ENCODE measurements at places on chromosomes 6 and 20. TPM values are rescaled to one million over a fixed set of nuclear protein-coding genes. Genes with fewer than 3 reads are reported as not detected.
A peak's percentile ranks its signal among the peaks of the same experiment; 100 is the strongest.

The SIRPD gene
- not detected for total RNA-seq

The KCNK17 gene
- total RNA-seq, result not detected

The MRAP2 gene
- total RNA-seq, result not detected

The GSTA2 gene
- total RNA-seq, result not detected

The HSPA12B gene
- total RNA-seq, result not detected

The KHDC1L gene
- not detected for total RNA-seq

The FLRT3 gene
- total RNA-seq, result not detected

- DNase-seq, result no peak
Observed at GRCh38 chr20:22449188-22449973, 135.0 kb downstream of the FOXA2 start.

DNA sequence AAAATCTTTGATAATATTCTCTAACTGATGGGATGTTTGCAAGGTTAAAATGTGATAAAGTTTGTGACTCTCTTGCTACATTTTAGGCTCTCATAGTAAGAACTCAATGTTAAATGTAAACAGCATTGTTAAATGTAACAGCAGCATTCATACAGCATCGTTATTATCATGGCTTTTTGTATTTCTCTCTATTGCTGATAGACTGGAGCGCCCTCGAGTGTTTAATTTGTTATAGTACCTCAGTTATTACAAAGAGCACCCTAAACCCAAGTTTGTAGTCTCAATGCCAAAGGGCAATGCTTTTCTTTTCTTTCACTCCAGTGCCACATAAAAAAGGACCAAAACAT, 14.9 kb upstream of the TTPAL start:
- DNase-seq, result no peak

- no peak for DNase-seq
Observed at GRCh38 chr6:152529369-152529768, 107.8 kb downstream of the SYNE1 start.

DNA sequence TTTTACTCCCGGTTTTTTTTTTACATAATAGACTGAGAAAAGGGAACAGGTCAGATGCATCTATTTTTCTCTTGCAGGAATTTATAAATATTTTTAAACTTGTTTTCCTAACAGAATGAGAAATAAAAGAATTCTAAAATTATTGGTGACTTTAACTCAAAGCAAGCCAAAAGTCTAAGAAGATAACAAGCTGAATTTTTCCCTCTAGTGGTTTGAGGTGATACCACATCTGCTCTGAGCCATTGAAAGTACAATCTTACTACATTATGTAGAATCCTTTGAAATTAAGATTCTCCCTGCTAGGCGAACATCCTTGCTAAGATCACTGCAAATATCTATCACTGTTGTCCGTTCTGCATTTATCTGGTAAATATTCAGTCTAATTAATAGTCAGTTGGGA, 10.7 kb upstream of the STMND1 start:
- DNase-seq, result no peak

GRCh38 chr6:139114746-139115145, 20.1 kb upstream of the HECA start:
- DNase-seq, result no peak

DNA sequence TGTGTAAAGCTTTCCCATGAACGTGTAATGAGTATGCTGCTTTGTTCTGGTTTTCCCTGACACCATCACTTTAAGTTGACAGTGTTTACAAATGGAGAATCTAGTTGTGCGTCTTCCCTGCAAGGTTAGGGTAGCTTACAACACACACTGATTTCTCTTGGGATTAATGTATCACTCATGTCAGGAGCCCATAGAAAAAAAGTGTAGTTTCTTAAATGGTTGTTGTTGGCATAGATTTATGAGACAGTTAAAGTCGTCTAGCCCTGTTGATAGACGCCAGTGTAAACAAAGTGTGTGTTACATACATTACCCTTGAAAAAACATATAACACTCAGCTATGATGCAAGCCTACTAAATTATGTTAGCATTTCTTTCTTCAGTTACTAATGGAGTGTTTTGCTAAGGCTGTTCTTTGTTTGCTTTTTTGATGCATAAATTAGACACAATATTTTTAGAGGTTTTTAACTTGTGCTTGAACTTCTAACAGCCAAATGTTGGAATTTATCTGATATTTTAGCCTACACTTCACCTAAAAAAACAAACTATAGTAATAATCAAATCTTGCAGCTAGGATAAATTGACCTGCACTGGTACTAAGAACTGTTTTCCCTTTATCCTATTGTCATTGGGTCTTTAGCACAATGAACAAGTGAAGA, 88.6 kb downstream of the RNF217 start:
- DNase-seq, result no peak

DNA sequence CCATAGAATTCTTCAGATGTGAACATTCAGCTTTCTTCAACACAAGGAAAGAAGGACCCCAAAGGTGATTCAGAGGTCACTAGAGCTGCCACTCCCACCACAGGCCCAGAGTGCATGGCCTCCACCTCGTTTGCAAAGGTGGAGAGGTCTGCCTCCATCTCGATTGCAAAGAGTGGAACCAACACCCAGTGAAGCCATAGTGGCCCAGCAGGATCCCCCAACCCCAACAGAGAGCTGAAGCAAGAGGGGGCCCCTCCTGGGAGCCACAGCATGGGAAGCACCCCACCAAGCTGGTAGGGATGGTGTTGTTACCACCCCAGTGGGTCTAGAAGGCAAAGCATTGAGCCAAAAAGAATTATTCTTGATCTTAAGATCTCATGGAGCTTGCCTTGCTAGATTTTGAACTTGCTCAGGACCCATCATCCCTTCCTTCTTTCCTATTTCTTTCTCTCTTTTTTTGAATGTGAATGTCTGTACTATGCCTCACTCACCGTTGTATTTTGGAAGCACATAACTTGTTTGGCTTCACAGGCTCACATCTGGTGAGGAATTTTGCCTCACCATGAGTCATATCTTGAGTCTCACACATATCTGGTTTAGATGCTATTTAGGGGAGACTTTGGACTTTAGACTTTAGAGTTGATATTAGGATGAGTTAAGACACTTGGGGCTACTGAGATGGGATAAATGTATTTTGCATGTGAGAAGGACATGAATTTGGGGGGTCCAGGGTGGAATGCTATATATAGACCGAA, 119.2 kb downstream of the ANKRD60 start:
- no peak for DNase-seq

- no peak for DNase-seq
Observed at GRCh38 chr6:148285205-148285604, 57.4 kb upstream of the SASH1 start.

DNA sequence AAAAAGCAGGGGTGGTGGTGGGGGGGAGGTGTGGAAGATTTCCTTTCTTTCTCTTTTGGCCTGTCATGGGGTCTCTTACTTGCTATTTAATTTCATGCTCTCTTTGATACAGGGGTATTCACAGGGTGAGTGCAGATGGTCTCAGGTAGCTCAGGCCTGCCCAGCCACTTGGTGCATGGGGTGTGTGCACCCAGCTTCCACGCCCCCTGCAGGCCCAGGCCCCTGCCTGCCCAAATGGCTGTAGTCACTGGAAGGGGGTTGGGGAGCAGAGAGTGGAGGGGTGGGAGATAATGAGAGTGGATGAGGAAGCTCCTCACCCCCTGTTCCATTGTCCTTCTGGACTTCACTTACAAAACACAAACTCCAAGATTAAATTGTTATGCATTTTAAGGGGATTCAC, 133.6 kb upstream of the SGK1 start:
- DNase-seq, result no peak

GRCh38 chr6:122736163-122736562, 43.4 kb upstream of the FABP7 start:
- DNase-seq, result no peak

GRCh38 chr20:6703047-6703446, 64.4 kb upstream of the BMP2 start:
- DNase-seq, result no peak

GRCh38 chr20:22918286-22918983, 116.7 kb upstream of the SSTR4 start:
- DNase-seq, result no peak

DNA sequence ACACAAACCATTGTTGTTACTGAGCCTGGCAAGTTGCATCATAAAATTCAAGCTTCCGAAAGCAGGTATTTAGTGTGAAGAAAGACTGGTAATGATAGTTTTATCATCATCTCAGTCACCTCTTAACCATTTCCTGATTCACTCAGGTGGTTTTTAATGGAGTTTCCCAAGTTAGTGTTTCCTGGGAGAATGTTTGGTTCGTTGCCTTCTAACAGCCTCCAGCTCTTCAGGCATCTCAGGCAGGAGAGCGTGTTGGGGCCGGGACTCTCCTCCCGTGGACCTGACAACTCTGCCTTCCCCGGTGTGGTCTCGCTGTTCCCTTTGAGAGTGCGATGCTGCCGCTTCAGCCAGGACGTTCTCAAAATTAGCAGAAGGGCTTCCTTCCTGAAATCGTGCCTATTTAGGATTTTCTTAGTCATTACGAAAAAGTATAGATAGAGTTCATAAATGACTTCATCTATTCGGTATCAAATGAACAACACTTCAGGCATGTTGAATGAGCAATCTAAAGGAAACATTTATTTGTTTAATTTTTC, 105.0 kb upstream of the QKI start:
- no peak for DNase-seq

GRCh38 chr6:129331450-129332138, 378.4 kb downstream of the ARHGAP18 start:
- no peak for DNase-seq

DNA sequence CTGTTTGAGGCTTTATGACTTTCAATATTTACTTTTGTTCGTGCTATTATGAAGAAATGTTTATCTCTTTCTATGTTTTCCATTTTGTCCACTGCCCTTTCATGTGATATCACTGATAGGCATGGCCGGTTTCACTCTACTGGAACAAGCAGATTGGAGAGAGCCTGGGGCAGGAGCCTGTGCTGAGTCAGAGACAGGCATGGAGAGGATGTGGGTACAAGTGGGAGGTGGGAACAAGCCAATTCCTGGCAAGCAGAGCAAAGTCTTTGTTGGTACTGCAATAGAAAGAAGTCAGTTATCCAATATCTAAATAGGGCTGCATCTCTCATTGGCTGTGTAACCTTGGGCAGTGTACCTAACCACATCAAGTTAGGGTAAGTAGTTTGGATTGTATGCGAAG, 545.6 kb upstream of the MAP3K7 start:
- DNase-seq, result no peak

DNA sequence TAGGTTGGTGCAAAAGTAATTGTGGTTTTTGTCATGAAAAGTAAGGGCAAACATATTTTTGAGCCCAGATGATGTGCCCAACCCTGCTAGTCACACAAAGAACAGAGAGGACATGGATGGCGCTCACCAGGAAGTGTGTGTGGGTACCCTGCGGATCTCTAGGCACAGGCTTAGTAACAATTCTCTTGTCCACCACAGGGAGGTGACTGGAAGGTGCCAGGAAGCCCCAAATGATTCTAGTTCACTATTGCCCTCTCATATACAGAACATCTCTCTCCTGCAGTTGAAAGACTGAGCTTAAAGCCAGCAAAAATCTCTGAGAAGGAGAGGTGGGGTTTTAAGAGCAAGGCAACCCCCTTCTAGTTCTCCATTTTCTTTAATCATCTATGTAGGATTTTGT, 272.1 kb upstream of the TAB2 start:
- peak; percentile 45 for DNase-seq

DNA sequence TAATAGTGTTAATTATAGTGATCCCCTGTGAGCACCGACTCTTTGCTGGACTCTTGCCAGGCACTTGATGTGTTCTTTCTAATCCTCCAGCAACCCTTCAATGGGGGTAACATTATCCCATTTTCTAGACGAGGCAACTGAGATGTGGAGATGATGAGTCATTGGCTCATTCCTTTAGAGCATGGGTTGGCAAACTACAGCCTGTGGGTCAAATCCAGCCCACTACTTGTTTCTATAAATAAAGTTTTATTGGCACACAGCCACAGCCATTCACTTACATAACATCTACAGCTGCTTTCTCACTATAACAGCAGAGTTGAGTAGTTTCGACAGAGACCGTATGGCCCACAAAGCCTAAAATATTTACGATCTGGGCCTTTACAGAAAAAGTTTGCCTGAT, 249.5 kb upstream of the KCNG1 start:
- no peak for DNase-seq

GRCh38 chr6:139940741-139941729, 566.6 kb upstream of the CITED2 start:
- DNase-seq, result no peak

DNA sequence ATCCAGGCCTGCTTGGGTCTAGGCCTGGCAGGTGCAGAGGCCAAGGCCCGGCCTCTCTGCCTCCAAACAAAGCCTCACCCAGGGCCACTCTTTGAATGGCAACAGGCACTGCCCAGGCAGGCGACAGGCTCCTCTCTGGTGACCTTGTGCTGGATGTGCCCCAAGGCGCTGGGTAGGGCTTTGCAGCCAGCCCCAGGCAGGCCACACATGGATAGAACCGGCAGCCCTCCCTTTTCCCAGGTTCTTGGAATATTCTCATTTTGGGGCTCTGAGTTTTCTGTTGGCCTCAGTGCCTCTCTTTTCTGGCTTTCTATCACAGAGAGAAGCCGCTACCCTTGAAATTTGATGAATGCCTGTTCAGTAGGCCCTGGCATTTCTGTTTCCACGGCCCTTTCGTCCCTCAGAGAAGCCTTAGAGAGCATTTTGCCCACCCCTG, 18.9 kb downstream of the PKIG start:
- no peak for DNase-seq

DNA sequence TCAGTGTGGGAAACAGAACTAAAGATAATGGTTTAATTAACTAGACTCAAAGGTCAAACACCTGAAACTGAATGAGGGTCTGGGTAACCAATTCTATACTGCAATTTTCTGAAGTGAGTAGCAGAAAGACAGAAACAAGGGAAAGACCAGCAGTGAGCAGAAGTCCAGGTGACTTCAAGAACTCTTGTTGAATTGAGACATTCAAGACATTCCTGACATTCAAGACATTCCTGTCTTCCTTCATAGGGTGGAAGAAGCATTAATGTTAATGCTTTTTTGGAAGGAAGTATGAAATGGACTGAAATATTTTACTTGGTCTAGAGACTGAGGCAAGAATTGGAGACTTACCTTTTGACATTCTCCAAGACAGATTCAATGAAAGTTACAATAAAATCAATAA, 529.9 kb upstream of the MMS22L start:
- no peak for DNase-seq

DNA sequence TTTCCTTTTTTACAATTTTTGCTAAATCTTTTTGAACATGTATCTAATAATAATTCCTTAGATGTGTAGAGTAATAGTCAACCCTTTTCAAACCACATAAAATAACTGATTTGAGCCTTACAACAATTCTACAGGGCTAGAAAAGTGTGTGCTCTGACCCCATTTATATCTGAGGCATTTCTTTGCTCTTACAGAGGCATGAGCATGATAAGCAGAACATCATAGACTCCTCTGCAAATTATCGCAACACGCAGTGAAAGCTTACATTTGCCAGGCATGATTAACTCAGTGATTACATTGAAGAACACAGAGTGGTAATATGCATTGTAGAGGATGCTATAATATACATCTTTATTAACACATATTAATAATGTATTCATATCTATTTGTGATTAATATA, 120.4 kb downstream of the SIM1 start:
- no peak for DNase-seq

DNA sequence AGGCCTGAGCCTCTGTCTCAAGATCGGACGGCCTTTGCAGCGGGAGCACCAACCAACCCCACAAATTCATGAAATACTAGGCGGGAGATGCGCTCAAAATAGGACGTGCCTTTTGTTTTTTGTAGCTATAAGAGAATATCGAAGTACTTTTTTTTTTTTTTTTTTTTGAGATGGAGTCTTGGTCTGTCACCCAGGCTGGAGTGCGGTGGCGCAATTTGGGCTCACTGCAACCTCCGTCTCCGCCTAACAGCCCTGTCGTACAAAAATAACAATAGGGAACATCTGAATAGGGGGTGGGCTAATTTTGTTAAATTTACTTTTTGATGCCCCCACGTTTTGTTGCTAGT, 5.9 kb upstream of the TUBB2A start:
- no peak for DNase-seq

Data from activated CD8-positive, alpha-beta T cell treated with anti-CD3 and anti-CD28 coated beads for 36 hours (primary cell).